ENCODE measurements at places on chromosomes 7 and 10.

DNA sequence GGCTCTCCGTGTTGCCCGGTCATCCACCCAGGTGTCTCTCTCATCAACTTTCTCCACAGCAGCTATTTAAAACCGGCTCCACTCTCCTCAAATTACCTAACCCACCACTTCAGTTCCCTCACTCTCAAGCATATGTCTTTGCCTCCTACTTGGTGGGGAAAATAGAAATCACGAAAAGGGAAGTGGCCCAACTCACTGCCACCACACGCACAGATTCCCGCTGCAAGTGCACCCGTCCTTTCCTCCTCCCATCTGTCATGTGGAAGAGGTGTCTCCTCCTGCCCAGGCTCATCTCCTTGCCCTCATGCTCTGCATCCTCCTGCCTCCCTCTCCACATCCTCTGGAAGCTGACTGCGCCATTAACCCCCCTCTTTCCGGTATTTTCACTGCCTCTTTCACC, 80.8 kb upstream of the MKX start:
- DNase-seq = no peak

- no peak for DNase-seq
These were observed 996.8 kb downstream of the KCNMA1 start for GRCh38 chr10:76640806-76641205.

GRCh38 chr10:17181751-17182150, 19.7 kb downstream of the TRDMT1 start:
- no peak for DNase-seq

GRCh38 chr7:121499624-121500023, 103.5 kb upstream of the FAM3C start:
- DNase-seq = no peak

- DNase-seq = no peak
These were observed at the start of gene FUOM for GRCh38 chr10:133357285-133358161. Gene FUOM, minus strand, starts transcription at chr10:133358019. Its CDS starts 12 bp downstream, at chr10:133358007.

DNA sequence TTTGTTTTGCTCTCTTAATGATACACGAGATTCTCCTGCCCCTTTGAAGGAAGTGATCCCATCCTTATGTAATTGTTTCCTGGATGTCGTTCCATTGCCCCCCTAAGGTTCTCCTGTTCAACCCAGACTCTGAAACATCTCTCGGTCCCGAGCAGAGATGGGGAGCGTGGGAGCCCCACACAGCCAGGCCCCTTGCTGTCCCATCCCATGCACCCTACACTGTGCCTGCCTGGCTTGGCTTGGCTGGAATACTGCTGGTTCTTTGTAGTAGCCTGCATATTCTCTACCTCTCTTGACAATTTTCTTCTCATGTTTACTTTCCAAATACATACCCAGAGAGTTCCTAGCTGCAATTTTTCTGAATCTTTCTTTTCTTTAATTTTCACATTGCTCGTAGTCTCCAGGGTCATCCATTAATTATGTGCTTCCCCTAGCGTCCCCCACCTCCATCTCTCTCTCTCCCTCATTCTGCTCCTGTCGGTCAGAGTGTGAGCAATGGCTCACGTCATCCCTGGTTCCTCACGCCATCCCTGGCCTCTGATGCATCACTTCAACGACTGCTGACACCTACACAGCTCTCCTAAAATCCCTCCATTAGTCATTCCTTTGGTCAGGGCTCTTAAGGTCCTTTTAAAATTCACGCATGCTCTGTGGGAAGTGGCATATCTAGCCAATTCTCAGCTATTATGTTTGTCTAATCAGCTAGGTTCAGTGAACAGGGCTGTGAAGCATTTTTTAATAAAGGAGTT, 32.5 kb upstream of the GPR158 start:
- no peak for DNase-seq

- DNase-seq = no peak
These were observed 124.7 kb downstream of the PTPN20 start for GRCh38 chr10:47035819-47036337.
